ENCODE measurements at places on chromosomes 3 and 15.

- no peak for DNase-seq
These were observed 719 bp upstream of the SRPRB start for GRCh38 chr3:133804896-133805295.

DNA sequence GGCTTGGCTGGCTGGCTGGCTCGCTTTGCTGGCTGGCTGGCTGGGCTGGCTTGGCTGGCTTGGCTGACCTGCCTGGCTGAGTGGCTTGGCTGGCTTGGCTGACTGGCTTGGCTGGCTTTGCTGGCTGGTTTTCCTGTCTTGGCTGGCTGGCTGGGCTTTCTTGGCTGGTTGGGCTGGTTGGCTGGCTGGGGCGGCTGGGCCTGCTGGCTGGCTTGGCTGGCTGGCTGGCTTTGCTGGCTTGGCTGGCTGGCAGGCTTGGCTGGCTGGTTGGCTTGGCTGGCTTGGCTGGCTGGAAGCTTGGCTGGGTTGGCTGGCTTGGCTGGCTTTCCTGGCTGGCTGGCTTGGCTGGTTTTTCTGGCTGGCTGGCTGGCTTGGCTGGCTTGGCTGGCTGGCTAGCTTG lies 435.6 kb downstream of the GOLGA6L6 start:
- no peak for DNase-seq

- no peak for DNase-seq
These were observed 269.5 kb upstream of the LRRC3B start for GRCh38 chr3:26353097-26353496.

GRCh38 chr15:87660251-87661129 lies 596.0 kb downstream of the NTRK3 start:
- DNase-seq: no peak

GRCh38 chr3:187497052-187497451 lies 128.9 kb downstream of the RTP4 start:
- no peak for DNase-seq

DNA sequence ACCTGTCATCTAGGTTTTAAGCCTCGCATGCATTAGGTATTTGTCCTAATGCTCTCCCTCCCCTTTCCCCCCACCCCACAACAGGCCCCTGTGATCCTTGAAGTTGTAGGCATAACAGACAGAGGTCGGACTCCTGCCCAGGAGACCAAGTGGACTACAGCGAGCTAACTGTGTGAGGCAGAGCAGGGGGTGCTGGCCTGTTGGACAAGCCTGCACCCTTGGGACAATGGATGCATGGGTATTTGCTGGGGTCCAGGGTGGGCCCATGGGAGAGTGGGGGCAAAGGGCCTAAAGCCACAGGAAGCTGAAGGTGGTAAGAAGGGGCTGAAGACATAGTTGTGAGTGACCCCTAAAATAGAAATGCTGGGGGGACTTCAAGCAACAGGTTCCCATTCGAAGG lies 2.5 kb downstream of the PLCB2 start:
- DNase-seq: no peak
